Frontal cortex (tissue), 4 donors: ENCODE measurements at places on chromosomes 1 and 21.

DNA sequence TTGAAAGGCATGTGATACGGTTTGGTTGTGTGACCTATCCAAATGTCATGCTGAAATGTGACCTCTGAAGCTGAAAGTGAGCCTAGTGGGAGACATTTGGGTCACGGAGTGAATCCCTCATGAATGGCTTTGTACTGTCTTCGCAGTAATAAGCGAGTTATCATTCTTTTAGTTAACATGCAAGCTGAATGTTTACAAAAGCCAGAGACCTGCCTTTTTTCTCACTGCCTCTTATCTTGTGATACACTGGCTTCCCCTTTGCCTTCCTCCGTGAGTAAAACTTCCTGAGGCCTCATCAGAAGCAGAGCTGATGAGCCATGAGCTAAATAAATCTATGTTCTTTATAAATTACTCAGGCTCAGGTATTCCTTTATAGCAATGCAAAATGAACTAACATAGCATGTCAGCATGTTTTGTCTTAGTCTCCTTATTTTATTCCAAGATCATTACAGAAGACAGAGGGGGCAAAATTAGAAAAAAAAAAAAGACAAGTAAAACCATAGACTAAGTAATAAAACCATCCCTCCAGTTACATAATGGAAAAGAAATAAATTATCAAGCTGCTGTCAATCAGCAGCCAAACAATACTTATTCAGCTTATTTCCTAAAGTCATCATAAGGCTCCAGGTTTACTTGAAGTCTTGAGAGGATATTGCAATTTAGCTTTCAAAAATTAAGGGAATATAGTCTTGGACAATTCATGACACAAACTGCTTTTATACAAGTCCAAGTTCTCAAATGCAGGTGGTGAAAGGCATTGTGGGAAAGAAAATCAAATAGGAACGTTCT lies 12.1 kb downstream of the RGS18 start:
- no peak for DNase-seq

- peak; percentile 8 for DNase-seq
Observed at GRCh38 chr1:169271098-169271497, 96.5 kb downstream of the NME7 start.

- DNase-seq, result no peak
Observed at GRCh38 chr1:115908565-115909274, 67.6 kb upstream of the SLC22A15 start.

- no peak for DNase-seq
Observed at GRCh38 chr1:206800411-206800810, 28.1 kb upstream of the IL10 start.

- no peak for DNase-seq
Observed at GRCh38 chr1:7103361-7103782, 318.1 kb downstream of the CAMTA1 start.

GRCh38 chr1:104353580-104353979 lies 603.9 kb downstream of the AMY1C start:
- DNase-seq, result no peak

GRCh38 chr21:25987531-25987930 lies 183.0 kb downstream of the APP start:
- no peak for DNase-seq

DNA sequence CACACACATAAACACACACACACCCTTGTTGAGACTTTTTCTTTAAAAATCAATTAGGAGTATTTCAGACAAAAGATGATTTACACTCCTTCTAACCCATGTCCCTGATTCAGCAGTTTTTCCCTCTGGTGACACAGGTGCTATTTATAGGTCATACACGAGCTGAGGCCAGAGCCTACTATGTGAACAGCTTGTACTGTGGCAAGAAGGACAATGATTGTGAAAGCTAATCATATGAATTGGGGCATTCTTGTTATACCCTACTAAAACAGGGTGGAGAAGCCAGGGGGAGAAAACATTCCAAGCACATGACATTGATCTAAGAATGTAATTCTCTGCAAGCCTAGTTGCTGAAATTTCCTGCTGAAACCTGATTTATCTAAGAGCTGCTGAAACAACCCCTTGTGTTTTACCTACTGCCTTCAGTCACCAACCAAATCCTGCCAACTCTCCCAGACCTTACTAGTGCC lies 60.3 kb downstream of the XCL1 start:
- no peak for DNase-seq

- no peak for DNase-seq
Observed at GRCh38 chr1:100868364-100868995, 26.2 kb downstream of the EXTL2 start.

DNA sequence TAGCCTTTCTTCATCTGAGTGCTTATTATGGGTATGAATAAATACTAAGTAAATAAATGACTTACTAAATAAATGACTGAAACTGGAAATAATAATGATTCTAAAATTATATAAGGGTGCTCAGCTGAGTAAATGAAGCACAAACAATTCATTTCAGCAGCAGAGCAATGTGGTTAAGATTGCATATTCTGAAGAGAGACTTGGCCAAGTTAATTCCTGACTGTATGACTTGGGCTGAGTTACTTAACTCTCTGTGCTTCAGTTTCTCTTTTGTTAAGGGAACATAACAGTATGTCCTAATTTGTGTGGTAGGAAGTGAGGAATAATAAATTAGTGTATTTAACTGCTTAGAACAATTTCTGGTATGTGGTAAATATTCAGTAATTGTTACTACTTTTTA lies 19.1 kb downstream of the AGL start:
- no peak for DNase-seq

DNA sequence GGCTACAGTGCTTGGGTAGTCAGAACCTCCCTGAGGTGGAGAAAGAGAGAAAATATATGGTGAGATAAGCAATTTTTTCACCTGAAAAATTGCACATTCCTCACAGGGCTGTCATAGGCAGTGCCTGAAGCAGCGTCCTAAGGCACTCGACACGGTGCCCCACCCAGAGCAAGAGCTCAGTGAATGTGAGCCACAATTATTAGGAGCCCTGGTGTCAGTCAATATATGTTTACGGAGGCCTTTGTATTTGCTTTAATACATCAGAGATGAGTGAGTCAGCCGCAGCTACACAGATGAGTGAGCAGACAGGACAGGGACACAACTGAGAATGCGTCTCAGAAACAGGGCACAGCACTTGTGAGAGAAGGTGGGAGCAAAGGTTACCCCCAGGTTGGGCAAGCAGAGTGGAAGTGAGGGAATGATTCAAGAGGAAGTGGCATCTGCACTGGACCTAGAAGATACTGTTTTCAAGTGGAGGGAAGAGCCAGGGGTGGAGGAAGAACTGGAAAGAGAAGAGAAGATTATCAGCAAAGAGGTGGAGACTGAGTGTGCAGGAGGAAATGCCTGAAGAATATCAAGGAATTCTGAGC lies 5.2 kb upstream of the PIGC start:
- DNase-seq, result no peak

DNA sequence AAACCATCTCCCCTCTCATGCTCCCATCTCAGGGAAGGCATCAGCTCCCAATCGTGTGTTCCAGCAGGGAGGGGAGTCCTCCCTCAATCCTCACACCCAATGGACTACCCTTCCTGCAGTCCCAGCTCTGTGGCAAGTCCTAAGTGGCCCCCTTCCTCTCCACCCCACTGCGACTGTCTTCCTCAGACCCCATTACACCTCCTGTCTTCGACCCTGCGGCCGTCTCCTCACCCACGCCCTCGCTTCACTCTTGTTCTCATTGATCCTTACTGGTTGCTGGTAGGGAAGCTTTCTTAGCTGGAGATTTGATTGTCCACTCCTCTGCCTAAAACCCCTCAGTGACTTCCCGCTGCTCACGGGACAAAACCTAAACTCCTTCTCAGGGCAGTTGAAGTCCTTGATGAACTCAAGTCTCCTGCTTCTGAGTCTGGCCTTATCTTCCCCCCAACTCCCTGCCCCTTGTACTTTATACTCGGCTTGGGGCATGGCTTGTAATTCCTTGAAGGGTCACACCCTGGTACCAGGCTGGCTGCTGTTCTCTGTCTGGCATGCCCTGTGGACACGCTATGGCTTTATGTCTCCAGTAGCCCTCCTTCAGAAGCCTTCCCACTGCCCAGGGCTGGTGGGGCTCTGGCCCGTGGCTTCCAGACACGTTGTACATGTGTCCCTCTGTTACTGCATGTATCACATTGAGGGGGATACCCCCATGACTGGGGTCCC lies 2.3 kb upstream of the EPS8L3 start:
- DNase-seq, result no peak

GRCh38 chr21:23217597-23217996 lies 2219.4 kb downstream of the NCAM2 start:
- no peak for DNase-seq

GRCh38 chr21:34994766-34995631 lies 54.1 kb downstream of the RUNX1 start:
- no peak for DNase-seq

- DNase-seq, result no peak
Observed at GRCh38 chr1:164971391-164971790, 385.1 kb downstream of the LMX1A start.

DNA sequence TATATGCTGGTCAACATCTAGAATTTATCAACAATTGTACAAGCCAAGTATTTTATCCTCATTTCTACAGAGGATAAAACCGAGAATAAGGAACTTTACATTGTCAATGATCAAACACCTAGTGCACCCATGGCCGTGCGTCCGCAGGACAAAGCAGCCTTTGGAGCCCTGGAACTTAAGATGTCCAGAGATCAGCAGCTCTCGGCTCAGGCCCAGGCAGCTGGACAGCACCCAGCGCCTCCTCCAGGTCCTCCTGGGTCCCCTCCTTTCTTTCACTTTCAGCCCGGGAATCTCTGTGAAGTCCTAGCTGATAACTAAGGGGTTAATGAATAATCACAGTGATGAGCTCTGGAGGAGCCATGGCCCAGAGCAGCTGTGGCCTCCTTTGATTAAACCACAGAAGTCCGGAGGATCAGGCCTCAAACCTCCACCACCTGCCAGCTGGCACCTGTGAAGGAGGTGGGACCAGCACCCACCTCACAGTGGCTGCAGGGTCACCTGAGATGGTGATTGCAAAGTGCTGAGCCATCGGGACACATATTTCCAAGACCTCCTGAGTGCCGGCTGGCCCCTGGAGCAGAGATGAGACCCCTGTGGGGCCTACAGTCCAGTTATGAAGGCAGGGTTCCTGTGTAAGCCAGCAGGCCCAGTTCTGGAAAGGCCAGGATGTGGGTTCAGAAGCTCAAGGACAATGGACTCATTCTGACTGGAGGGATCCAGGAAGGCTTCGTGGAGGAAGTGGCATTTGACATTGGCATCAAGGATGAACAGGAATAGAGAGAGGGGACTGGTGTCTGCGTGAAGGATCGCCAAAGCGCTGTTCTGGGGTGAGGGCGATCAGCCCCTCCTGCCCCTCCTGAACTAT lies 11.6 kb upstream of the SAMD11 start:
- DNase-seq, result no peak

- no peak for DNase-seq
Observed at GRCh38 chr1:3923378-3924185, 23.5 kb upstream of the C1orf174 start.

DNA sequence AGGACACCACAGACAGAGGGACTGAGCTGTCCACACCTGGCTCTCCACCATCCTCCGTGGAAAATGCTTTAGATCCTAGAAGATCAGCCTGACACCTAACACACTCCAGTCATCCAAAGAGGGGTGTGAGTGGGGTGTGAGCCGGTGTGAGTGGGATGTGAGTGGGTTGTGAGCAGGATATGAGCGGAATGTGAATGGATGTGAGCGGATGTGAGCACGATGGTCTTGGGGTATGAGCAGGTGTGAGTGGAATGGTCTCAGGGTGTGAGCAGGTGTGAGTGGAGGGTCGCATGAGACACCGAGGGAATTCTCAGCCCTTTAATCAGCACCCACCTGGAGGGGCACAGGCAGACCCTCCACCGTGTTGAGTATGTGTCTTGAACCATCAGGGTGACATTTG lies 851 bp downstream of the TCP10L start:
- DNase-seq, result no peak

GRCh38 chr1:226510453-226510852 lies 38.1 kb upstream of the STUM start:
- no peak for DNase-seq

DNA sequence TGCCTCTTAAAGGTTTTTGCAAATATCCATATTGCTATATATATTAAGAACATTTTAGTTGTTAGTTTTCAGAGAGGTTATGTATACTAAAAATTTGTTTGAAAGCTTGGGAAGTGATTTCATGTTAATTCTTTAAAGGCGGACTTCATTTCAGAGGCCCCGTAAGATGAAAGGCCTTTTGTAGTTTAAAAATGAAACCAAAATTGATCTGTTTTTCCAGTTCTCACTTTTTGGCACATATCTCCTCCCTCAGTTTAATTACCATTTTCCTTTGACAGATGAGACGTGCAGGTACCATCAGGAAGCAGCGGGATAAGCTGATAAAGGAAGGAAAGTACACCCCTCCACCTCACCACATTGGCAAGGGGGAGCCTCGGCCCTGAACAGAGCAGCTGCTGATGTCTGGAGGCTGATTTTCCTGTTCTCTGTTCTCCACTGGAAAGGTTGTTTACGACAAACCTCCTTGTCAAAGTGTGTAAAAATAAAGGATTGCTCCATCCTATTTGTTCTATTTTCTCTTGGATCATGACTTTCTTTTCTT lies 8.0 kb downstream of the NDUFS5 start:
- no peak for DNase-seq

DNA sequence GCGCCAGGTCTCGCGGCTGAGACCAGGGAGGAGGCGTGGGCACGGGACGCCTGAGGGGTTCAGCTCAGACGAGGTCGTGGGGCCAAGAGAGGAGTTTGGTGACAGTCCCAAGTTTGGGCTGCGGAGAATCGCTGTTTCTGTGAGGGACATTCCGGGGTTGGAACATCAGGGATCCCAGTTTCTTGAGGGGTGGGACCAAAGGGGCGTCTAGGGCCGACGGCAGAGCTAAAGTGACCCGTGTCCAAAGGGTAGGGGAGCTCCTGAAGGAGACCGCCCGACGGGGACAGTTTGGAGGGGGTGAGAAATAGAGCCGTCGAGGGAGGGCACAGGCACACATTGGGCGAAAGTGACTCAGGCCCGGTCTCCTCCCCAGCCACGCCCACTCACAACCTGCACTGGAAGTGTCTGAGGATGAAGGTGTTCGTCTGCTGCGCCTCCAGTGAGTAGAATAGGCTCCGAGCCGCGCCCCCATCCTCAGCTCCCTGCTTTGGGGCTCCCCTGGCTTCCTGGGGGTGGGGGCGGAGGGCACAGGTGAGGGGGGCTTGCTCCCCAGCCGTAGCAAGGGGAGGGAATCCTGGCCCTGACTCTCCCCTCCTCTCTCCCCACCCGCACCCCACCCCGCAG lies 7.0 kb downstream of the EFNA3 start:
- peak; percentile 44 for DNase-seq

- no peak for DNase-seq
Observed at GRCh38 chr1:153610334-153610733, 2.6 kb downstream of the S100A16 start.

DNA sequence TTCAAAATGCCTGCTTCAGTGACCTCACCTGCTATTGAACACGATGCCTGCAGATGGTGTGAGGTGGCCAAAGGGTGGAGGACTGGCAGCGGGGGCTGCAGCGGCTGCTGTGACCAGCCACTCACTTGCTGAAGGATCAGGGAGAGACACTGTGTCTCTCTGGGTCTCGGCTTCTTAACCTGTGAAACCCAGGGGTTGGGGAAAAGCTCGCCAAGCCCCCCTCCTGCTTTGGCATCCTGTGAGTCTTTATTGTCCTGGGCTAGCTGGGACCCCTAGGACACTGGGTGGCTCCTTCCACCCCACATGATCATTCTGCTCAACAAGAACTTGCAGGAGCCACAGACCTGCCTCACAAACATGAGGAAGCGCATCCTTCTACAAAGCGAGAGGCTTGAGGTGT lies 112.8 kb downstream of the SIM2 start:
- DNase-seq, result no peak
